Thoracic aorta (tissue), 2 donors: ENCODE measurements at places on chromosomes 6 and 20.

DNA sequence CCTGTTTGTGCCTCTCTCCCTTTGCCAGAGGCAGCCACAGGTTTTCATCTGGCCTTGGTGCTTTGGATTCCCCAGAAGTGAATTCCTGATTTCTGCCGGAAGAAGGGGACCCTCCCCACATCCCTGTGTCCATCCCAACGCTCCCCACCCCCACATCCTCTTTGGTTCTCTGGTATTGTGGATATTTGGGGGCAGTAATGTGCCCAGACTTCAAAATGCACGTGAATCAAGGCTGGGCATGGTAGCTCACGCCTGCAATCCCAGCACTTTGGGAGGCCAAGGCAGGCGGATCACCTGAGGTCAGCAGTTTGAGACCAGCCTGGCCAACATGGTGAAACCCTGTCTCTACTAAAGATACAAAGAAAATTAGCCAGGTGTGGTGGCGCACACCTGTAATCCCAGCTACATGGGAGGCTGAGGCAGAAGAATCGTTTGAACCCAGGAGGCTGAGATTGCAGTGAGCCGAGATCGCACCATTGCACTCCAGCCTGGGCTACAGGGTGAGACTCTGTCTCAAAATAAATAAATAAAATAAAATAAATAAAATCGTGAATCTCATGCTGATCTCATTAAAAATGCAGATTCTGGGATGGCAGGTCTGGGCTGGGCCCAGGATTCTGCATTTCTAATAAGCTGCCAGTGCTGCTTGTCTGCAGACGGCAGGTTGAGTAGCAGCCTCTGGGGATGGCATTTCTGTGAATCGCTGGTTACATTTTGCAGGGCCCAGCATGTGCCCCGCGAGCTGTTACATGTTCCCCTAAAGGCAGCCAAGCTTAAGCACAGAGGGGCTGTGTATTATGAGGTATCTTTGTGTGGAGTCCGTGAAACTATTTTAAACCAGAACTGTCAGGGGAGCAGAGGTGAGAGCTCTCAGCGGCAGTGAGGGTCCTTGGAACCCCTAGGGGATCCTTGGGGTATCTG is 49.0 kb downstream of the SYNJ2 start:
- DNase-seq, result no peak

DNA sequence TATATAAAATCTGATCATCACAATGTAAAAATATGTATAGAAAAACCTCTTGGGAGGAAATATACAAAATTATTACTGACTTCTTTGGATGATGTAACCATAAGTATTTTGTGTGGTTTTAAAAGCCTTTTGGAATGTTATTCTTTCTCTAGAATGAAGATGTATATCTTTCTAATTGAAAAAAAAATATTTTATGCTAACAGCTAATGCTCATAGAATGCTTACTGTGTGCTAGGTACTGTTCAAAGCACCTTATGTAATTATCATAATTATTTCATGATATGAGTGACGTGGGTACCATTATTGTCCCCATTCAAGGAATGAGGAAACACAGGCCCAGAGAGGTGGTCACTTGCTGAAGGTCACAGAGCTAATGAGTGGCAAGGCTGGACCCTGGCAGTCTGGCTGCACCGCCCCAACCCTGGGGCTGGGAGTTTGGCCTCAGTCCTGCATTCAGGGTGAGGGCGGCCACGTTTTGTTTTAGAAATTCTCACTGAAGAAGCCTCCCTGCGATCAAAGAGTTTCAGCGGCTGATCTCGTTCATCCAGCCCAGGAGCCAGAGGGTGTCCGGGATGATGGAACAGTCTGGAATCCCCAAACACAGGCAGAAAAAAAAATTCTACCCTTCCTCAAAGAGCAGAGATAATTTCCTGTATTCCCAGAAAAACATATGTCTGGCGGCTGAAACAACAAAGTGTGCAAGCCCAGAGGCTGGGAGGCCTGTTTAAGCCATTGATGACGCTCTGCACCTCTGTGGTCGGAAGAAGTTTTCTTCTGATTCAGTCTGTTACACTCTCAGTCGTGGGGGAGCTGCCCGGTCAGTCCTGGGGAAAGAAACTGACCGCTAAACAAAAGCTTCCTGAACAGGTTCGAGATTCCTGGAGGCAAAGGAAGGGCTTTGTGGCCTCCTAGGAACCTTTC is 37.3 kb downstream of the TFEB start:
- no peak for DNase-seq

DNA sequence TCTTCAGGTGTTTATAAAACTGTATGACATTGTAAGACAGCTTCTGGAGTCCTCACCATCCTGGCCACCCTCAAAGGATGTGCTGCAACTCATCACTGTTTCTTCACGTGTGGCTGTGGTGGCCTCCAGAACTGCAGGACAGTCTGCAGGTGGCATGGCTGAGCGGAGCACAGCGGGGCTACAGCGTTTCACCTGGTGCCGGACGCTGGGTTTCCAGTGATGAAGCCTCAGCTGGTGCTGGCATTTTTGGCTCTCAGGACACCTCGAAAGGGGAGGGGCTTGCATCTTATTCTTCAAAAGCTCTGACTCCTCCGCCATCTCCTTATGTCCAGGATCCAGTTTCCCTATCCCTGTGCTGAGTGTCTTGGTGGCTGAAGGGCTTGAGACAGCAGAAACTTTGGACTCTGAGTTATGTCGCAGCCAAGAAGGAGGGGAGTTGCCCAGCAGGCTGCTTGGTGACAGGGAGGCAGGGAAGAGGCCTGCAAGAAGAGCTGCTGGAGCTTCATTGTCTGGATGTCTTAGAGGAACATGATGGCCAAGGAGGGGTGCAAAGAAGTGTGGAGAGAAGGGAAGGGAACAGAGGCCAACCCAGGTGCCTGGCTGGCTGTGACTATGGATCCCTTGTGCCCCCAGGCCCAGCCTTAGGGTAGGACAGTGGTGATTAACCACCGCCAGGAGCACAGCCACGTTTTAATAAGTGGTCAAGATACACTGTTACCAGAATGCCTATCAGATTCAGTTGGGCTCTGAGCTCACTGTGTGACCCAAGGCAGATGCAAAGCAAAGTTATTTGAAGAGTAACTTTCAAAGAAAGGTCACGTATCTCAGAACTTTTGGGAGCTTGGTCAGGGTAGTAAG is 58.7 kb downstream of the GTF2H5 start:
- DNase-seq, result no peak

GRCh38 chr20:50715694-50716093 is 15.7 kb upstream of the PARD6B start:
- DNase-seq, result no peak
